ENCODE measurements at places on chromosomes 16 and 17.

- no peak for DNase-seq
These were observed 58.1 kb downstream of the SLFN11 start for GRCh38 chr17:35315283-35315682.

- no peak for DNase-seq
These were observed 48.4 kb upstream of the ALDH3A1 start for GRCh38 chr17:19796457-19796856.

GRCh38 chr17:58300336-58300735 lies 19.6 kb upstream of the MPO start:
- no peak for DNase-seq

DNA sequence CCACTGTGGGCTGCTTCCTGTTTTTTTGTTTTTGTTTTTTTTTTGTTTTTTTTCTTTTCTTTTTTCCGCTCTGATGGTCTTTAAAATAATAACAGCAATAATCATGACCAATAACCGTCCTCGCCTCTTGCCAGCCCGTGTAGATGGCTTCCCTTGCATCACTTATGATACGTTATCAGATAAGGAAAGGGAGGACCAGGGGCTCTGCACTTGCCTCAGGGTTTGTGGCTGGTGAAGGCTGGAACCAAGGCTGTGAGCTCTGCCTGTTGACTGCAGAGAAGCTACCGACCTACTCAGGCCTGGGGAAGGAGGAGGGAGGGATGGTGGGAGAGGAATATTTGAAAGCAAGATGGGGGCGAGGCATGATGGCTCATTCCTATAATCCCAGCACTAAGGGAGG lies 114.0 kb upstream of the SDK2 start:
- DNase-seq, result no peak

GRCh38 chr17:17297217-17297616 lies 6.0 kb upstream of the NT5M start:
- no peak for DNase-seq

DNA sequence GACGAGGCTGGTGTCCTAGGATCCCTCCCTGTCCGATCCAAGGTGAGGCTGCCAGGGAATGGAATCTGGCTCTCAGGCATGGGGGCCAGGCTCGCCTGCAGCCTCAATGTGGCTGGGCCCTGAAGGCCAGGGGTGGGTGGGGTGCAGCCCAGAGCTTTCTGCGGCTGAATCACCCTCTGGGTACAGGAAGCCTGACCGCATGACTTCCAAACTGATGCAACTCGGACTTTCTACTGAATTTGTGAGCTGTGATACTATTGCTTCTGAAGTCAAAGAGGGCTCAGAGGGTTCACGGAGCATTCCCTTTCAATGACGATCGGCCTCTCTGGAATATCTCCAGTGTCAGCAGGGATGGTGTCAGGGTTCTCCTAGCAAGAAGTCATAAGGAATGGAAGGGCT lies 123.7 kb downstream of the METRNL start:
- no peak for DNase-seq

DNA sequence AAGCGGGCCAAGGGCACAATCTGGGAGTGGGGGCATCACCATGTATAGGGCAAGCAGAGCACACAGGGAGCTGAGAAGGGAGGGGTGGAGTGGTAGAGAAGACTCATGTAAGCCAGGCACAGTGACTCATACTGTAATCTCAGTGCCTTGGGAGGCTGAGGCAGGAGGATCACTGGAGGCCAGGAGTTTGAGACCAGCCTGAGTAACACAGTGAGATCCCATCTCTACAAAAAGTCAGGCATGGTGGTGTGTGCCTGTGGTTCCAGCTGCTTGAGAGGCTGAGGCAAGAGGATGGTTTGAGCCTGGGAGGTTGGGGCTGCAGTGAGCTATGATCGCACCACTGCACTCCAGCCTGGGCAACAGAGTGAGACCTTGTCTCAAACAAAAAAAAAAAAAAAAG lies 40.8 kb downstream of the ARHGAP27 start:
- DNase-seq, result no peak

DNA sequence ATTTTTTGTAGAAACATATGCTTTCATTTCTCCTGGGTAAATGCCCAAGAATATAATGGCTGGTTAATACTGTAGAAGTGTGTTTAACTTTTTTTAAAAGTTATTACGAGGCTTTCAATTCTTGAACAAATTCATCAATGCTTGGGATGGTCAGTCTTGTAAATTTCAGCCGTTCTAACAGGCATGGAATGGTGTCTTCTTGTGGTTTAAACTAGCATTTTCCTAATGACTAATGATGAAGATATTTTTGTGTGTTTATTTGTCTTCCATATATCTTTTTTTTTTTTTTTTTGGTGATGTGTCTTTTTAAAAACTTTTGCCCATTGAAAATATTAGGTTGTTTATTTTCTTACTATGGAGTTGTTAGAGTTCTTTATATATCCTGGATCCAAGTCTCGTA lies 67.1 kb downstream of the MGAT5B start:
- no peak for DNase-seq

GRCh38 chr16:27421961-27422740 lies 20.2 kb downstream of the IL21R start:
- no peak for DNase-seq

- DNase-seq, result no peak
These were observed 23.0 kb downstream of the ATF7IP2 start for GRCh38 chr16:10408824-10409381.

- DNase-seq, result no peak
These were observed 50.3 kb downstream of the SCNN1G start for GRCh38 chr16:23232806-23233205.

GRCh38 chr17:46032909-46033308 lies 33.9 kb downstream of the STH start:
- DNase-seq, result no peak

DNA sequence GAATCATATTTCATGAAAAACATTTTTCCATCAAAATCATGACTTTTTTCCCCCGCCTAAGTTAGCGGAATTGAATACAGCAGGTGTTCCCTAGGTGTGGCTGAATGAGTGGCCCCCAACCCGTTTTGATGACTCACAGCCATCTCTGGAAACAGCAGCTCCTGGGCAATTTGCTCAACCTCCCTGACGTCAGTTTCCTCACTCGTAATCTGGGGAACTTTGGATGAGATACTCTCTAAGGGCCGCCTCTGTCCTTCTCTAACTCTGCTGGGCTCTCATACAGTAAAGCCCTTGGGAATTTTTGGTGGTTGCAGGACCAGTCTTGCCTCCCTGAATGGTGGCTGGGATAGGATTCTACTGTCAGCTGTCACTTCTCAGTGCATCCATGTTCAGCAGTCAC lies 11.6 kb upstream of the NTN1 start:
- no peak for DNase-seq

GRCh38 chr17:80694992-80695912 lies 150.6 kb downstream of the RPTOR start:
- no peak for DNase-seq

GRCh38 chr17:75153780-75154194 lies 525 bp downstream of the JPT1 start:
- peak; percentile 71 for DNase-seq

GRCh38 chr17:70976447-70976846 lies 807.1 kb downstream of the KCNJ2 start:
- no peak for DNase-seq

DNA sequence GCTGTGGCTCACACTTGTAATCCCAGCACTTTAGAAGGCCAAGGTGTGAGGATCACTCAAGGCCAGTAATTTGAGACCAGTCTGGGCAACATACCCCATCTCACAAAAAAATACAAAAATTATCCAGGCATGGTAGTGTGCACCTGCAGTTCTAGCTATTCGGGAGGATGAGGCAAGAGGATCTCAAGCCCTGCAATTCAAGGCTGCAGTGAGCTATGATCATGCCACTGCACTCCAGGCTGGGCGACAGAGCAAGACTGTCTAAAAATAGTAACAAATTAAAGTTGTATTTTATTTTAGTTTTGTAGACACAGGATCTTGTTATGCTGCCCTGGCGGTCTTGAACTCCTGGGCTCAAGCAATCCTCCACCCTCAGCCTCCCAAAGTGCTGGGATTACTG lies 18.2 kb downstream of the USP31 start:
- no peak for DNase-seq

GRCh38 chr17:7744416-7744815 lies 26.9 kb downstream of the DNAH2 start:
- DNase-seq, result no peak

GRCh38 chr17:69239611-69240600 lies 11.3 kb upstream of the ABCA10 start:
- DNase-seq, result no peak

GRCh38 chr17:12409082-12409481 lies 256.6 kb upstream of the MYOCD start:
- no peak for DNase-seq

- DNase-seq, result no peak
These were observed 167.0 kb downstream of the MRM1 start for GRCh38 chr17:36768394-36768793.

- no peak for DNase-seq
These were observed 39.9 kb upstream of the CCDC182 start for GRCh38 chr17:57785022-57785421.

GRCh38 chr17:77427391-77427991 lies 286.7 kb downstream of the SEC14L1 start:
- DNase-seq, result no peak

- DNase-seq, result no peak
These were observed 1.1 kb upstream of the CD19 start for GRCh38 chr16:28930652-28931051.

GRCh38 chr16:29779474-29779873 lies 1.4 kb downstream of the ZG16 start:
- no peak for DNase-seq

- DNase-seq, result no peak
These were observed 1091.0 kb downstream of the CDH8 start for GRCh38 chr16:60945225-60945624.

DNA sequence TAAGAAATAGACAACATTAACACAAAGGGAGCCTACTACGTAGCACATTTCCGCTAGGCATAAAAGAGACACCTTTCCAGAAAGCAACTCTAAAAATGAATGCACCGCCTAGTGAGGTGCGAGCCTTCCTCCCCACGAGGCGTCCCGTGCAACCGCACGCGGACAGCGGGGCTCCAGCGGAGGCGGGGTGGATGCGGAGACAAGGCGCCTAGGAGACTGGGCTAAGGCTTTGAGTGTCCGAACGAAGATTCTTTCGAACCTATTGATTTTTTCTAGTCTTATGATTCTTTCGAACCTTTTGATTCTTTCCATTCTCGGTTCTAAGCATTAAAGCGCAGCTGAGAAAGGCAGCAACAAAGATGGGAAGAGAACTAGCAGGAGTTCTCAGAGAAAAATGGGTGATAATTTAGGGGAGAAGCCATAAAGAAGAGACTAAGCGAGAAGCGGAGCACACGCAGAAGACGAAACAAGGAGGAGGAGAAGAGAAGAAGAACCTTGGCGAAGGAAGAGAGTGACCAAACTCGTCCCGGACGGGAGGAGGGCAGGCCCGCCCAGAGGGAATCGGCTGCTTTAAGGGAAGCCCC lies 394 bp upstream of the CPD start:
- no peak for DNase-seq

DNA sequence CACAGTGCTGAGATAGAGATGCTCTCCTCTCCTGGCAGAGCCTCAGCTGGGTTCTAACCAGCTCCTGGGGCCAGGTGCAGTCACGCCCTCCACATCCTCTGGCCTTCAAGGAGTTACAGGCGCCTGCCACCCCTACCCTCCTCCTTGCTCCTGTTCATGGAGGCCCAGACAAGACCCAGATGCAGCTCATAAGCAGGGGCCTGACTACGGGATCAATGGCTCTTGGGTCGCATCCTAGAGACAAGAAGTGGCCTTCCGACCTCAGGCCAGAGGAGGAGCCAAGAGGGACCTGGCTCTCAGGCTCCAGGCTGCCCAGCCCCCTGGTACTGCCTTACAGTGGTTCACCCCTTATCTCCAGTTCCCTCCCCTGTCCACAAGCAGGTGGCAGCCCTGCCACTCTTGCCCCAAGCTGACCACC lies 23.0 kb downstream of the ARHGAP27 start:
- no peak for DNase-seq

DNA sequence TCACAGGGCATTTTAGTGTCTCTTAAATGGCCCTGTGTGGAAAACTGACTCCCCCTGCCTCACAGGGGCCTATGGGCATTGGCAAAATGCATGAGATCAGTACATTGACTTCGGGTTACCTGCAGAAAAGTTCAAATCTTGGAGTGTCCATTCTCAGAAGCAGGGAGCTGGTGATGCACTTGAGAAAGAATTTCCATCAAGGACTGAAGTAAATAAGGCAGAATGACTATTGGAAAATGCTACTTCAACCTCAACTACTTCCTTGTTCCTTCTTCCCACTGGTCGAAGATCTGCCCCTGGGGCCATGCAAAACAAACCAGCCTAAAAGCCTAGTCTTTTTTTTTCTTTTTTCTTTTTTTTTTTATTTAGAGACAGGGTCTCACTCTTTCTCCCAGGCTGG lies 13.8 kb upstream of the GSDMA start:
- DNase-seq, result no peak

- no peak for DNase-seq
These were observed 673.6 kb downstream of the HS3ST4 start for GRCh38 chr16:26365161-26365940.

DNA sequence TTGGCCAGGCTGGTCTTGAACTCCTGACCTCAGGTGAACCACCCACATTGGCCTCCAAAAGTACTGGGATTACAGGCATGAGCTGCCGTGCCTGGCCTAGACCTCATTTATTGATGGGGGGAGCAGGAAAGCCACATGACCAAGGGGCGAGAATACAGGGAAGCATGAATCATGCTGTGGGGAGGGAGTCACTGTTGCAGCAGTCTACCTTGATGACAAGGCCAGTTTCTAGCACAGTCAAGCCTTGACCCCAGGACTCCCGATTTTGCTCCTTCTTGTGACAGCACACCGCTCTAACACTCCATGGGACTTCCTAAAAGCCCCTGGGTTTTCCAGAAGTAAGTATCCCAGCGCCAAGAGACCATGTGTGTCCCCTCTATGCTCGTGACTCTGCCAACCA lies 42.9 kb upstream of the IRF8 start:
- DNase-seq, result no peak

- DNase-seq, result peak; percentile 67
These were observed 8.0 kb downstream of the CTRB1 start for GRCh38 chr16:75226550-75227360.

DNA sequence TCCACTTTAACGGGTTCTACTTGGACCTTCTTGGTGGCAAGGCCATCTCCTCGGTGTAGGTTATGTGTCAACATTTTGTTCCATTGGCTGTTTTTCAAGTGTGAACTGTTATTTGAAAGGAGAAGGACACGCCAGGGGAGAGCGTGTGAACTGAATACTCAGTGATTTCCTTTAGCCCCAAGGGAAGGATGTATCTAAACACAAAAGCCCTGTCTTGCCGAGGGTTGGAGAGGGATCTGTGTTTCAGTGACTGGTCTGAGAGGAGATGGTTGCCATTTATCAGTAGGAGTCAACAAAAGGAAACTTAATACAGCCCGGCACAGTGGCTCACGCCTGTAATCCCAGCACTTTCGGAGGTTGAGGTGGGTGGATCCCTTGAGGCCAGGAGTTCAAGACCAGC lies 50.0 kb downstream of the USP10 start:
- no peak for DNase-seq

DNA sequence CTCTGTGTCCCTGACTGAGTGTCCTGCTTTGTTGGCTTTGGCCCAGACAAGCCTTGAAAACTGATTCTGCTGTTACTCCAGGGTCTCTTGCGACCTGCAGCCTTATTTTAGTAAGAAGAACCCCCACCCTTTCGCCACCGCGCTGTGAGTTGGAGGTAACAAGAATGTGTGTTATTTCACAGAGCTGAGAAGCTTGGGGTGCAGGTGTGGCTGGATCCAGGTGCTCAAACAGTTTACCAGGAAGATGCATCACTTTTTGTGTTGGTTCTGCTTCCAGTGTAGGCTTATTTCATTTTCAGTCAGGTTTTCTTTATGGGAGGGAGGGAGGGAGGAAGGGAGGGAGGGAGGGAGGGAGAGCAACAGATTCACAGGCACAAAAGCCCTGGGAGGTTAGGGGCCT lies 243.5 kb downstream of the SNX29 start:
- no peak for DNase-seq
